ENCODE measurements at places on chromosomes 4 and X.

GRCh38 chrX:24023972-24024669 lies 2.9 kb downstream of the KLHL15 start:
- no peak for DNase-seq

DNA sequence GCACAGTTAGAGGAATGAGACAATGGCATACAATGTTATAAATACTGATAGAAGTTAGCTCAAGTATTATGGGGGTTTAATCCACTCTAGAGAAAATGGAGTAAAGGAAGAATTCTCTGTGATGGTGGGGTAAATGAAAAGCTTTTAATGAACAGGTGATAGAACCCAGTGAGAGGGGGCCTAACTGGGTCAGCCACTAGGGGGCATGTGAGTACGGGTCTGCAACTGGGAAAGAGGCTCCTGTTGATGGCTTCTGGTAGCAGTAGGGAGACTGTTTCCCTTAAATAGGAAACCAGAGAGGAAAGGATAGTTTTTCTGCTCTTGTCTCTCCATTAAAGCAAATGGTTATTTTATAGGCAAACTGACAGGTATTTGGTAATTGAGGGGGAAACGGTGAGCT lies 132.8 kb upstream of the GPR101 start:
- DNase-seq = peak; percentile 1

GRCh38 chr4:79050541-79050880 lies 111.3 kb upstream of the PAQR3 start:
- no peak for DNase-seq

DNA sequence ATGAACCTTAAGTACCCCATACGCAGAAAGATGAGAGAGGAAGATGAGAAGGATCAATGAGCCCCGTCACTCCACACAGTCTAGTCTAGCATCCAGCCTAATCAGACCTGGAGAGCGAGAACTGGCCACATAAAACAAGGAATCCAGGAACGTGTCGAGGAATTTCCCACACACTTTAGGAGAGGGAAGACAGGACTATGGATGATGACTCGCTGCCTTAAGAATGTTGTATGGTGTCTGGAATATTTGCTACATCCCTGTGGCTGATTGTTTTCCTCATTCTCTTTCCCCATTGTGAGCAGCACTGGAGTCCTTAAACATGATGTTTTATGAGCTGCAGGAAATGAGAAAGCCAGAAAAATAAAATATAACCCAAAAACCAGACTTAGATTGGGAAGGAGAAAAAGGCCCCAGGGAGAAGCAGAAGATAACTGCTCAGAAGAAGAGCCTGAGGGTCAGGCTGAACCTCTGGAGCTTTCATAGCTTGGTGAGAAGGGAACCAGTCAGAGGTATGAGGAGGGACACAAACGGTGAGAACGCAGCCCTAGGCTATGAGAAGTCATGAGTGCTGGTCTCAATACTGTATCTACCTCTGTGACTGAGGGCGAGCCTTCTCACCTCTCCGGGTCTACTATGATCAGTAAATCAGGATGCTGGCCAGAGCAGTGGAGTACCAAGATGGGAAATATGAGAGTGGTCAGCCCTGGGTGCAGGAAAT lies 139.5 kb upstream of the NOCT start:
- no peak for DNase-seq

DNA sequence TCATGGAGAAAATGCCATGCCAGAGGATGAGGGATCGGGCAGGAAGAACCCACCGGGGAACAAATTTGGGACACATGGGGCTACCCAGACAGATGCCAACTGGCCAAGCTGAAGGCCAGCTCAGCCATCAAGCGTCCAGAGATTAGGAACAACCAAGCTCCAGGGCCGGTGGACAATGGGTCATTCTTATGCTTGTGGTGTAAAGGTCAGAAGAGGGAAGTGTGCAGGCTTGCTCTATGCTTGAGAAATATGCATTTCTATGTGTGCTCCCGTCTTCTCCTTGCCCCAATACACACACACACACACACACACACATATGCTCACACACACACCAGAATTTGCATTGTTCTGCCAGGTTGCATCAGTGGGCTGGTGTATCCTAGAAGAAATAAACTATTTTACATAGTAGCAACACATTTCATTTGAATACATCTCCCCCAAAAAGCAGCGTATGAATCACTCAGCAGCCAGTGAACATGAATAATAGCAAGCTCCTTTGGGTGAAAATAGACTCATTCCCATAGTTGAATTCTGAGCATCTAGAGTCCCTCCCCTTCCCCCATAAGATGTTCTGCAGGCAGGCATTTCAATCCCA lies 201.9 kb upstream of the PPARGC1A start:
- no peak for DNase-seq

GRCh38 chrX:25017667-25018247 lies 2.0 kb upstream of the ARX start:
- DNase-seq = no peak

DNA sequence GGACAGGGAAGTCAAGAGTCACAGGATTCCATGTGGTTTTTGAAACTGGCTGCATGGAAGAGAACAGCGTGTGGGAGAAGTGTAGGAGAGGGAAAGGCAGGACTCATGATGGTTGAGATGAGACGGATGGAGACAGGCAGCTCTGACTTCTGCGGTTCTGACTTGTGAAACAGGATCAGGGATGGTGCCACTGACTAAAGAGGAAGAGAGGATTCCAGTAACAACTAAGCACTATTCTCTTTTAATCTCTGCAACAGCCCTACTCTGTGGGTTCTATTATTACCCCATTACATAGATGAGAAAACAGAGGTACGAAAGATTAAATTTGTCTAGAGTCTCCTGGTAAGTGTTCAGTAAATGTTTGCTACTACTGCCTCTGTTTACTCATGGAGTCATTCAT lies 156.3 kb downstream of the CBR4 start:
- no peak for DNase-seq

GRCh38 chr4:138039010-138039409 lies 203.1 kb downstream of the SLC7A11 start:
- no peak for DNase-seq

- no peak for DNase-seq
Measured at GRCh38 chrX:137848266-137848905, 282.5 kb downstream of the ZIC3 start.

- no peak for DNase-seq
Measured at GRCh38 chr4:6734165-6734786, 18.3 kb downstream of the BLOC1S4 start.

GRCh38 chrX:41737065-41737464 lies 13.1 kb downstream of the GPR82 start:
- DNase-seq = no peak

GRCh38 chrX:153725039-153725831 lies 579 bp downstream of the ABCD1 start:
- no peak for DNase-seq

- DNase-seq = no peak
Measured at GRCh38 chrX:131703646-131704045, 159.8 kb downstream of the OR13H1 start.

DNA sequence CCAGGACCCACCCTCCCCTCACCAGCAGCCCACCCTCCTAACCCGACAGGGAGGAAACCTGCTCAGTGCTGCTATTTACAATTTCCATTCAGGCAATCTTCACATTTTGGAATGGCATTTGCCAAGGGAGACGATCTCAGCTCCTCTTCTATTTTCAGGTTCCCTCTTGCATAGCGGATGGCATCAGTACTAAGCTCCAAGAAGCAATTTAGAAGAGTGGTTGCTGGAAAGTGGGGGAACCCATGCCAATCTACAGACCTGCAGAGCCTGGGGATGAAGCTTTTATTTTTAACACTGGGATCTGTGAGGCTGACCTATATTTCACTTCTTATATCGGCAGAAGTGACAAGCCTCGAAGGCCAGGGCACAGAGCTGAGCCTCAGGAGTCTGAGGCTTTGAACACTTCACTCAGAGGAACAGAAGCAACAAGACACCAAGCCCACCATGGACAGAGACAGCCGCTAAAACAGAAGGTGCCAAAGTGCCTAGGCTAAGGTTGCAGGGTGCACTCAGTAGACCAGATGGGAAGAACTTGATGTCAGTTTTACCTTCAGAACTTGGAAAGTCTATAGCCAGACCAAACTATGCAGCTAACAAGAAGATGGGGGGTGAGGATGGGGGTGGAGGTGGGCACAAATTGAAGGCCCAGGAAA lies 44.0 kb downstream of the SCD5 start:
- no peak for DNase-seq

- no peak for DNase-seq
Measured at GRCh38 chr4:131084997-131085396, 1989.0 kb downstream of the C4orf33 start.

GRCh38 chrX:37779857-37780256 lies at the start of gene CYBB:
Gene CYBB (plus strand): TSS chrX:37780059. CDS start chrX:37780078, 19 bp downstream.
- no peak for DNase-seq

GRCh38 chr4:152585023-152585441 lies 49.1 kb upstream of the FBXW7 start:
- no peak for DNase-seq

DNA sequence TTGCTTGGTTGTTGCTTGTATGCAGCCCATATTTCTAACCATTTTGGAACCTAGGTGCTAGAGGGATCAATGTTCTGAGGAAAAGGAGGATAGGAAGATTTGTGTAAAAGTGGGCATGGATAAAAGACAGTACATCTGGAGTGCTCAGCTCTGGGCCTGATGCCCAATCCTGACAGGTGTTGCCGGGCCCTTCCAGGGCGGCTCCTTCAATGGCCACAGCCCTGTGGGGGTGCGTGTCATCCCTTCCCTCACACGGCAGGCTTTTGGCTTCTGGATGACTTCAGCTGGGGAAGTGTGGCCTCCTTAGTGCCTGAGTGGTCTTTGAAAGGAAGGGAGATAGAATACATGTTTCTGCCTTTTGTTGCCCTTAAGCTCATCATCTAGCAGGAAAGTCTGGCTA lies 47.2 kb downstream of the NELFA start:
- no peak for DNase-seq

GRCh38 chr4:61773655-61774245 lies 573.6 kb downstream of the ADGRL3 start:
- DNase-seq = no peak

GRCh38 chrX:16445166-16445752 lies 204.7 kb upstream of the S100G start:
- peak; percentile 21 for DNase-seq

GRCh38 chr4:183871581-183871980 lies 33.5 kb upstream of the STOX2 start:
- DNase-seq = no peak

GRCh38 chrX:73563738-73564068 lies 706 bp downstream of the CHIC1 start:
- no peak for DNase-seq

GRCh38 chr4:25500626-25501316 lies 123.7 kb downstream of the ANAPC4 start:
- no peak for DNase-seq

DNA sequence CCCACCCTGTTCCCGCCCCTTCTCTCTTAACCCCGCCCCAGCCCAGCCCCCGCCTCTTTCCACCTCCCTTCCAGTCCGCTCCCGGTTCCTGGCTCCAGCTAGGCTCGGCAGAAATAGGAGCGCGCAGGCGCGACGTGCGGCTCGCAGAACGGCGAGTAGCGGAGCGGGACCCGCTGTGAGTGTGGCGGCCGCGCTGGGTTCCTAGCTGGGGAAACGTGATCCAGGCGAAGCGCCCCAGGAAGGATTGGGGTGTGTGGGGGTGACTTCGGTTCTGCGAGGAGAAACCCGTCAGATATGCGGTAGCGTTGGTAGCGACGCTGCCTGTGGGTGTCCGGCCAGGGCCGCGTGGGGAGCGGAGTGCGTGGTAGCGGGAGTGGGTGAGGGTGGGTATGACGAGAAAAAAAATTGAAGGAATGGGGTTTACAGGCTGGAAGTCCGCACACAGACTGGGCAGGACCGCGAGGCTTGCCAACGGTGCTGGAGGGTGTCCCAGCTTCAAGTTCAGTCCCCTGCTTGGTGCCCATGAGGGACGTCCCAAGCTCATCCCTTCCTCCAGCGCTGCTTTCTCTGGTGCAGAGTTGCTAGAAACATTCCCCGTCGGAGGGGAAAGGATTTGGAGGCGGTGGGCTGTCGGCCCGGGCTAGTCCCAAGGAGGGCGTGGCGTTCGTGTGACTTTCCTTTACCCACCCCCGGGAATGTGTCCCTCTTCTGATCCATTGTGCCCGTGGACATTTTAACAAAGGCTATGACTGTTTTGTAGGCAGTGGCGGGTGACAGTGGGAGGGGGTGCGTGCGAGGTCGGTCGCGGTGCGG lies at the start of gene PRRG1:
Gene PRRG1 (plus strand): TSS at position 144 of the 813 bp plus-strand sequence. CDS start 56,886 bp downstream, outside the sequence.
- DNase-seq = no peak

DNA sequence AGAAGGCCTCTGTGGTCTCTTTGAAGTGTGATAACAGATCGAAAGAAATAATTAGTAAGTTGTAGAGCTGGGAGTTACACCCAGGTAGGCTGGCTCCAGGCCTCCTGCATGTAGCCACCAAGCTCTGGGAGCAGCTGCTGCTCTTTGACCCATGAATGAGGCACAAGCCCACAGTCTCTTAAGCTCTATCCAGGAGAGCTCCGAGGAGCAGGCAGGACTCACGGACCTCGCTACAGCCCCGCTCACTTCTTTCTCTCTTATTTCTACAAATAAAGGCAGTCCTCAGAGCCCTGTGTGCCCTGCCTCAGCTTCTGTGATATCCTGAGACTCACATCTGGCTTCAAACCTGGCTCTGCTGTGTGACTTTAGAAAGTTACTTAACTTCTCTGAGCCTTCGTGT lies 86.9 kb downstream of the EVC start:
- DNase-seq = no peak

Measured in stimulated activated CD4-positive, alpha-beta T cell treated with anti-CD3 and anti-CD28 coated beads, Interleukin-4, amount 100 ng/mL, for 1 hour (primary cell).